ENCODE measurements at places on chromosomes 12 and 14.

GRCh38 chr12:82473111-82473754, 114.9 kb downstream of the METTL25 start:
- DNase-seq, result no peak

- DNase-seq, result peak; percentile 29
Measured at GRCh38 chr14:60184146-60184904, 19.1 kb upstream of the DHRS7 start.

DNA sequence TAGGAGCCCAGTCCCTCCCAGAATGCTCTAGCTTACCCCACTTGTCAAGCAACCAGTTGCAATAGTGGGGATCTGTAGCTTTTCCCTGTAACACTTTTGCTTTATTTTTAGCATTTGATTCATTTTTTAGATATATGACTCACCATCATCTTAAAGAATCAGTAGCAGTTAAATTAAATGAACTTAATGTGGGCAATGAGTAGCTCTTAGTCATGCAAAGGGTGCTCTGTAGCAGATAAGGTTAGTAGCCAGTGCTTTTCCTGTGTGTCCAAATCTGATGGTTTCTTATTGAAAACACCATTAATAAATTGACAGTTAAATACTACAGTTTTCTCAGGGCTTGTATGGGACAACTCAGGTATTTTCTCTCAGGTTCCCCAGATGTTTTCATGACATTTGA, 311.8 kb downstream of the RERGL start:
- DNase-seq, result no peak

GRCh38 chr14:90739318-90740068, 76.7 kb downstream of the TTC7B start:
- DNase-seq, result no peak

DNA sequence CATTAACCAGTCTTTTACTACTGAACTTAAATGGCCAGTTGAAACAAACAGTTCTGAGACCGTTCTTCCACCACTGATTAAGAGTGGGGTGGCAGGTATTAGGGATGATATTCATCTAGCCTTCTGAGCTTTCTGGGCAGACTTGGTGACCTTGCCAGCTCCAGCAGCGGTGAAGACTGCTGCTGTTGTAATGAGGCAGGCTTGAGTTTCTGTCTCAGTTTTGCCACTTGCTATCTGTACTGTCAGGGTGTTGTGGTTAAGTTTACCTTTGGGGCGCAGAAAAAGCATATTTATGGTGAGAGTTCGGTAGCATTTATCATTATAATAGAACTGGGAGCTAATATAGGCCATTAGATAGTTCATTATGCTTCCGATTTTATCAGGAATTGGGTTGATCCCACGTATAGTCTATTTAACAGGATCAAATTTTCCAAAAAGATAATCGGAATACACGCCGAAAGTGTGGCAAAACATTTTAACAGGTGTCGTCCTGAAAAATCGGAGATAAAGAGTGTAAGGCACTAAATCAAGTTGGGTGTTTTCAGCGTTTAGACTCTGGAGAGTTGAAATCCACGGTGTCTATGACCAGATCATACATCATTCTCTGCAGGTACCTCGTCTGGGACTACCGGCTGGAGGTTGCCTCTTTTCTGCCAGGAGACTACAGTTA, 688 bp upstream of the NECAP1 start:
- no peak for DNase-seq

DNA sequence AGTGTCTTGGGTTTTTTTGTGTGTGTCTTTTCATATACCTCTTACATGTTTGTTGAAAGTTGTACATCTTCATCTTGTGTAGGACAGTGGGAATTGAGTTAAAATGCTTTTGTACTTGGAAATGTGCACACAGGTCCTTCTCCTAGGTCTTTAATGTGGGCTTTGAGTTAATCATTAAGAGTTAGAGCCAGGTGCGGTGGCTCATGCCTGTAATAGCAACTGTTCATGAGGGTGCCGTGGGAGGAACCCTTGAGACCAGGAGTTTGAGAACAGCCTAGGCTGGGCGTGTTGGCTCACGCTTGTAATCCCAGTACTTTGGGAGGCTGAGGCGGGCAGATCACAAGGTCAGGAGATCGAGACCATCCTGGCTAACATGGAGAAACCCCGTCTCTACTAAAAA, 13.9 kb downstream of the CLECL1 start:
- no peak for DNase-seq

DNA sequence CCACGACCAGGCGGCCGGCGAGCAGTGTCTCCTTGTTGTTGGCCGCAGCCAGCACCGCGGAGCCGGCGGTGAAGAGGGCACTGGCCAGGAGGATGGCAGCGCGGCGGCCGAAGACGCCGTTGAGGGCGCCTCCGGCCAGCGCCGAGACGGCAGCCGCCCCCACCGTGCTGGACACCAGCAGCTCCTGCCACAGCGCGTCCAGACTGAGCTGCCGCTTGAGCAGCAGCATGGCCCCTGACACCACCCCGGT, 691 bp downstream of the SLC2A13 start:
- no peak for DNase-seq

- DNase-seq, result no peak
Measured at GRCh38 chr12:93317227-93317626, 60.5 kb upstream of the NUDT4 start.

DNA sequence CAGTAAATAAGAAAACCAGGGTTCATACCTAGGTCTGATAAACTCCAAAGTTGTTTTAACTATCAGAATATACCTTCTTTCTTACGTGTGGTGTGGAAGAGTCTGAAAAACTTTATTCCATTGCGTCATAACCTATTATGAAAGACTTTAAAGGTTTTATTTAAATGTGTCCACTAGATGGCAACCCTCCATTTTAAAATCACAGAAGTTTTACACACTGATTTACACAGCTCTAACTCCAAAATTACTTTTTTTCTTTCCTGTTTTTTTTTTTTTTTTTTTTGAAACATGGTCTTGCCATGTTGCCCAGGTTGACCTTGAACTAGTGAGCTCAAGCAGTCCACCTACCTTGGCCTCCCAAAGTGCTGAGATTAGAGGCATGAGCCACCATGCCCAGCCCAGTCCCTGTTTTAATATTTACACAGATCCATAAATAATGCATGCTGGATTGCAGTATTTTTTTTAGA, 17.3 kb upstream of the TMPRSS12 start:
- no peak for DNase-seq

DNA sequence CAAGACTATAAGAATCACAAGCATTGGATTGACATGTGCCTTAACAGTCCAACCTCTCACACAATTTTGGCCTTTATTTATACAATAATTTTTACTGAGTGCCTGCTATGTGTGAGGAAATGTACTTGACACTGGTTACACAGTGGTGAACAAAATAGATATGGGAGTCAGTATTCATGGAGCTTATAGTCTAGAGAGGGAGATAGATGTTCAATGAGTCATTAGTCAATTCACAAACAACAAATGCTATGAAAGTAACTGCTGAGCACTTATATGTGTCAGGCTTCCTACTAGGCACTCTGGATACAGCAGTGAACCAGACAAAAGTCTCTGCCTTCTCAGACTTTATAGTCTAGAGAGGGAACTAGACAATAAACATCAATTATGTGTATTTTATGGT, 3.7 kb downstream of the CFAP54 start:
- no peak for DNase-seq

GRCh38 chr12:31034372-31034771, 39.3 kb upstream of the DDX11 start:
- no peak for DNase-seq

DNA sequence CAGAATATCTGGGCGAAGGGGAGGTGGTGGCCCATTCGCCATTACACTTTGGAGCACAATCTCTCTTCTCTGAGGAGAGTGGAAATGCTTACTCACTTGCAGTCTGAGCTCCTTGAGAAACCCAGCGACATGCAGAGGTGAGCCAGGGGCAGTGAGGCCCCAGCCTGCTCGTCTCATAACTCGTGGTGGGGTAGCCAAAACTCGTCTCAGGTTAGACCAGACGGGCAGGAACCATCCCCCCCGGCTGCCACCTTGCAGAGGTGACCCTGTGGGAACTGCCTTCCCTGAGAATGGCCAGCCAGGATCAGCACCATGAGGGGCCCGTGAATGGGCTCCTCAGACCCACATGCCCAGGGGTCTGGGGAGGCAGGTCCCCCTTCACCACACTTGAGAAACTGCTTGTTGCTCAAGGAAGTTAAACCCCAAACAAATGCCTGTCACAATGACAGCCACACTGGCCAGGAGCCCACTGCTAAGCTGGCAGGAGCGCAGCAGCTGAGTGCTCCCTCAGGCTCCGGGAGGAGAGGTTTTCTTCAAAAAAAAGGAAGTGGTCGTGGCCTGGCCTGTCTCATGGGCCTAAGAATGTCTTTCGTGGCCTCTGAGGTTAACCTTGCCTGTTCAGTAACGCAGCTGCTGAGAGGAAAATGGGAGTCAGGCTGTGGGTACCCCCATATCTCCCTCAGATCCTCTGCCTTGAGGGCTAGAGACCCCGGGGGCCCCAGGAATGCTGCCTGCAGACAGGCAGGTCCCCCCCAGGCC, 9.2 kb upstream of the ALDH2 start:
- no peak for DNase-seq

DNA sequence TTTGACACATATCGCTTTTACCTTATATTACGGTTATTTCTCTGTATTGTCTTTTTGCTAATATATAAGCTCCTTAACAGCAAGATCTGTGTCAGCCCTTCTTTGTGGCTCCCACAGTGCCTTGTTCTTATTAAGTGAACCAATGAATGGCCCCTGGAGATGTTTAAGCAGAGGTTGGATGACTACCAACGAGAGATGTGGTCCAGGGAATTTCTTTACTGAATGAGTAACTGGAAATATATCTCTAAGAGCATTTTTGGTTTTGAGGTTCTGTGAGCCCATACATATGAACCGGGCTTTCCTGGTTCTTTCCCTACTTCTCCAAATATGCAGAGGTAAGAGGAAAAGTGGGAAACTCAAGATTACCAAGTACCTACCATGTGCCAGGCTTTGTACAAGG, 23.5 kb downstream of the CALCOCO1 start:
- DNase-seq, result no peak

DNA sequence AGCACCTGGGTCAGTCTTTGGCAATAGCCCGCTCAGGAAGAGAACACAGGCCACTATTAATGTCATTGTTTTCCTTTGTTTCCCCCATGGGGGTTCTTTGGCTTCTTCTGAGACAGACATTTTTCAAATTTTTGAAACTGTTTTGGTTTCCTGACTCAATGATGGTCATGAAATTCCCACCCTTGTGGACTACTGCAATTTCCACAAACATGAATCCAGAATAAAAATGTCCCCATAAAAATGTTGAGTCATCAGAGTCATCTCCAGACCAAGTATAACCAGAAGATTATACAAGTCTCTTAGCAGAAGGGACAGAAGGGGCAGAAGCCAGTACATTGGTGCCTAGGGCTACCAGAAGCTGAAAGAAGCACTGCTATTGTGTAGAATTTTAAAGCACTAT, 29.1 kb downstream of the SLCO1A2 start:
- DNase-seq, result no peak

DNA sequence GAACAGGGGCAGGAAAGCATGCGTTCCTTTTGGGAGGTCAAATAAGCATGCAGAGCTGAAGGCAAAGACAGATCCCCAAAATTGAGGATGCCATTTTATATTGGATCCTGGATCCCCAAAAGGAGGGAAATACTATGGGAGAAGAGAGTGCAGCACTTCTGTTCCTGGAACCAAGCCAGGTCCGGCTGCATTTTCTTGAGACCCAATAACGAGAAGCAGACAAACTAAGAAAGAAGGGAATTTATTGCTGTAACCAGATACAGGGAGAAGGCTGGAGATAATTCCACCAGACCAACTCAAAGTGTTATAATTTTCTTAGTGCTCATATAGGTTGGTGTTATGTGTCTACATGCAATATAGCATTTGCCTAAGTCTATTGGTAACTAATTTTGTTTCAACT, 60.8 kb downstream of the PDE6H start:
- no peak for DNase-seq

GRCh38 chr12:109385339-109386058, 37.8 kb downstream of the MYO1H start:
- no peak for DNase-seq

Data from T-cell (primary cell).